Left ventricle myocardium superior (tissue), 1 donor: ENCODE measurements at places on chromosomes 5 and 9. TPM values are rescaled to one million over a fixed set of nuclear protein-coding genes. Genes with fewer than 3 reads are reported as not detected.

DNA sequence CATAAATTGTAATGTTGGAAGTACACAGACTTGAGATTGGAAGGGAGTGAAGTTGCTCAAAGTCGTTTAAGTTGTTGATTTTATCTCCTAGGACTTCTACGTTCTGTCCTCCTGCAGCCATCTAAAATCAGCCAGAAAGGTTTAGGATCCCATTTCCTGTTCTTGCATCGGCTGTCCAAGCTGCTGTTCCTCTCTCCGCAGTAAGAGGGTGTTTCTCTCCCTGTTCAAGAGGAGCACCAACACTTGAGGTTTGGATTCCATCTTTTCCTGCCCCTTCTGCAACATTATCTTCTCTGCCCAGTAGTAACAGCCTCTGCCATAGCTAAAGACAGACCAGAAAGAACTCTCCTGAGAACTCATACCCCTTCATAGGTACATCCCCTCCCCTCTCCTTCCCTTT lies 373.4 kb downstream of the GADD45G start:
- DNase-seq, result no peak

DNA sequence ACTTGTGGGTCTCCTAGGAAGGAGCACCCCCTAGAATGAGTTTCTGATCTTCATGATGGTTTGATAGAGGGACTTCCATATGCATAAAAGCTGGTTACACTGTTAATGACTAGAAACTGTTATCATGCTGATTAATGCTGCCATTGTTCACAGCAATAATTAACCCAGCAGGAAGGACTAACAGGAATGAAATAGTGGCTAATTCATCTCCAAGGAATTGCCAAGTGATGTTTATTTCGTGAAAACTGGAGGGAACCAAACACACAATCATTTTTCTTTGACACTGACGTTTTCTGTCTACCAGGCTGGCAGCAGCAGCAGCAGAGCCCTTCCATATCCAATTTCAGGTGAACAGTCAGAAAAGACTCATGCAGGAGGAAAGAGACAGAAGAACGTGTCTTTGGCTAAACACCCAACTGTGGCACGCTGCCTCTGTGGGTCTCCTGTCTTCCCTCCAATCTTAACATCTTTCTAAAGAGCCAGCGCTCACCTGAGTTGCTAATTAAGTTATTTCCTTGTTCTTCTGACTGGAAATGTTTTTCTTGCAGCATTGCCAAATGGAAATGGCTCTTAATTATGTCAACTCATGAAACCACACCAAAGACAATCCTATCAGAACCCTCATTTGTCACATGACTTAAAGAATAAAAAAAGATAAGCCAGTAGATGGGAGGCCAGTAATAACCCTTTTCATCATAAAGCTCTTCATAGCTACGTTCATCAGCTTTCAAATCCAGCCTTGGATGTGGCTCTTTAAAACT lies 181.5 kb downstream of the SLIT3 start:
- DNase-seq, result no peak

DNA sequence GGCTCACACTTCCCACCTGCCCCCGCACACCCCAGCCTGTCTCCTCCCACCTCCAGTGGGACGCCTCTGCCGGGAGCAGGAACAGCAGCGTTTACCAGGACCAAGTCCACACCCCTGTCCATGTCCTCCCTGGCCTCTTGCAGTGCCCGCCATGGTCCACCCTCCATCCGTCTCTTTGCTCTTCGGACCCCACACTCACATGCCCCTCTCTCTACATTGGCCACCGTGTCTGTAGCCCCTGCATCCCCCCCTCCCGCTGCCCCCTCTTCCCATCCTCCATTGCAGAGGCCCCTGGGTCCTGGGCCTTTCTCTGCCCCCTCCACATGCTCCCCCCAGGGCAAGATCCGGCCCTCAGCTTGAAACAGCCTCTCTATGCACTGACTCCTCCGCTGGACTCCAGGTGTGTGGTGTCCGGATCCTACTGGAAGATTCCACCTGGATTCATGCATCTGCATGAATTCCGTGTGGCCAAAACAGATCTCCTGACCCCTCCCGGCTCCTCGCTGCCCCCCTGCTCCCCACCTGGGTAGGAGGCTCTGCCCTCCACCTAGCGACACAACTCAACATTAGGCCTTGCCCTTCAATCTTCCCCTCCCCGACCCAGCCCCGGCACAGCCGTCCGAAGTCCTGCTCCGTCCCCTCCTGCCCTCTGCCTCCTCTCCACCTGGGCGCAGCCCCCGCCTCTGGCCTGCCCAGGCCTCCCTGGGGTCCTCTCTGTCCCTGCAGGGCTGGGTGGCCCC lies 168.5 kb downstream of the OLFM1 start:
- peak; percentile 14 for DNase-seq

- no peak for DNase-seq
Measured at GRCh38 chr9:137834846-137835546, 42.6 kb upstream of the CACNA1B start.

DNA sequence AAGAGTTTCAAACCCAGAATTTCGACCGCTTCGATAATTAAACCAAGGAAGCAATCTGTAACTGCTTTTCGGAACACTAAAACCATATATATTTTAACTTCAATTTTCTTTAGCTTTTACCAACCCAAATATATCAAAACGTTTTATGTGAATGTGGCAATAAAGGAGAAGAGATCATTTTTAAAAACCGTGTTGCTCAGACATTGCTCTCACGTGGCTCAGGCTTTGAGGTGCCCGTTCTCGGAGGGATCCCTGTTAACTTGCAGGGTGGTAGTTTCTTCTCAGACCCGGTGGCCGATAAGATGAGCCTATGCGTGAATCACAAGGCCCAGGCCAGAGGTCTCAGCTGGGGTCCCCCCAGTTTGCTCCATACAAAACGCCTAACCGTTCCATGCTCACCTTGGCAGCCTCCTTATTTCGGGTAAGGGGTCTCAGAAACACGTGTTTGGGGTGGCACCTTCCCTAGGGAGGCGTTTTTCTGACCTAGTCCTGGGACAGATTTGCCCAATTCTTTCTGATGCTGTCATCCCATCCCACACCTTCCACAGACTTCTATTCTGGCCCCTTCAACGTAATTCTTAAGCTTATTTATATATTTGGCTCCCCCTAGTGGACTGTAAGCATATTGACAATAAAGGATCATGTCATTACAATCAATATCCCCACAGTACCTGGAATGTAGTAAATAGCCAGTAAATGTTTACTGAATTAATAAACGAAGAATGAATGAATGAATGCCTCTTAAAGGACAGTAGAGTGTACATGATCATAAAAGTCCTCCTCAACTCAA lies 48.1 kb downstream of the THBS4 start:
- DNase-seq, result no peak

GRCh38 chr9:101477214-101477613 lies 41.6 kb upstream of the ALDOB start:
- no peak for DNase-seq

GRCh38 chr9:12194731-12195130 lies 498.5 kb upstream of the TYRP1 start:
- DNase-seq, result no peak

DNA sequence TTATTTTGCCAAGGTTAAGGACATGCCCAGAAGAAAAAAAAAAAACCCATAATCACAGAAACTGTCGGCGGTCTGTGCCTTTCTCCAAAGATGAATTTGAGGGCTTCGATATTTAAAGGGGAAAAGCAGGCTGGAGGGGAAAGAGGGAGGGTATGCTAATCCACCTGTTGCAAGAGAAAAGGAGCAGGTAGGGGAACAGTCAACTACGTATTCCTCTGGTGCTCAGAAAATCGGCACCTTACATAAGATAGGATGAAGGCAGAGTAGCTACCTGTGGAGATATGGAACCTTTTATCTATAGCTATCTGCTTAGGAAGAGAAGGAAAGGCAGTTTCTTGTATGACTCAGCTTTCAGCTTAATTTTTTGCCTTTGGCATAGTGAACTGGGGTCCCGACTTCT lies 77.7 kb downstream of the PTCD2 start:
- no peak for DNase-seq

DNA sequence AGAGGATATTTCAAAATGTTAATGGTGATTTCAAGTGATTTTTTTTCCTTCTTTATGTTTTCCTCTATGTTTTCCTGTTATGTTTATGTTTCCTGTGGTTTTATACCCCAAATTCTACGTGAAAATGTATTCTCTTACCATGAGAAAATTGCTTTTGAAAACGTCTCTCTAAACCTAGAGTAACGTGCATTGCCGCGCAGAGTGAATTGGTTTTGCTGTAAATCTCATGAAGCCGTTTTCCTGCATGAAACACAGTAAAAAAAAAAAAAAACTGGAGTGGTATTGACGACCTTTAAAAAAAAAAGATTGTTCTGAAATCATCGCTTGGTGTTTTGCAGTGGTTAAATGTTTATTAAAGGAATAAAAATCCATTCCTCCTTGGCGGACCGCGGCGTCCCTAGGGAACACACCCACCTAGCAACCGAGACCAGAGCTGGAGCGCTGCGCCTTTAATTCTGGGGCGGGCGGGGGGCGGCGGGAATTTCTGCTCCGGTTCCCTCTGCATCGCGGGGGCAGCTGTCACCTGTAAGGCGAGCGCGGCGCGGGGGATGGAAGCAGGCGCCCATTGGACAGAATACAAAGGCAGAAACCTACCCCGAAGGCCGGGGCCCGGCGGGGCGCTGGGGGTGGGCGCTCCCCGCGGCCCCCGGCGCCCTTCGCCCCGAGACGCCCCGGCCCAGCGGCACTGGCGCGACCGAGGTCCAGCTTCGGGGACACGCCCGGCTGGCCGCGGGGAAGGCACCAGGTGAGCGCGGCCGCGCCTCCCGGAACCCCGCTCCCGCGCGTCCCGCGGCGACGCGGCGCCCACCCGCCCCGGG lies at the start of gene SOWAHA:
SOWAHA (plus strand) TSS at position 522 of the 818 bp plus-strand sequence. CDS start 320 bp downstream, outside the sequence.
- no peak for DNase-seq

DNA sequence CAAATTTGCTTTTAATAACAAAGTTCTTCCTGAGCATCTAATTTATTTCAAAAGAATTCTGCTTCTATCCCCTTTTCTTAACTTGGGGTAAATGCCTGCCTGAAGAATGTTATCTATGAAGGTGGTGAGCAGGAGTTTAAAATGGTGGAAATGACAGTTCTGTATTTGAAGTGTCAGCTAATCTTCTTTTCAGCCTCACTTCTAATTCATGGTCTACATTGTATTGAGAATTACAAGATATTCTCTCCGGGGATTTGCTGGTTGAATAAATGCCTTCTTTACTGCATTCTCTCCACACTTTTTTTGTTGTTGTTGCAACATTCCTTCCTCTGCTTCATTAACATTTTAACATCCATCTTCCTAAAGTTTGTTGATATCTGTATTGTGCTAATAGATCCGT lies 143.1 kb upstream of the GRIN3A start:
- DNase-seq, result no peak

GRCh38 chr5:123151227-123151909 lies 62.3 kb downstream of the PRDM6 start:
- DNase-seq, result no peak

DDX41 gene
- 29.8 TPM for total RNA-seq

WNT8A gene
- not detected for total RNA-seq

GRCh38 chr5:8034852-8035251 lies 165.9 kb downstream of the MTRR start:
- DNase-seq, result no peak

DNA sequence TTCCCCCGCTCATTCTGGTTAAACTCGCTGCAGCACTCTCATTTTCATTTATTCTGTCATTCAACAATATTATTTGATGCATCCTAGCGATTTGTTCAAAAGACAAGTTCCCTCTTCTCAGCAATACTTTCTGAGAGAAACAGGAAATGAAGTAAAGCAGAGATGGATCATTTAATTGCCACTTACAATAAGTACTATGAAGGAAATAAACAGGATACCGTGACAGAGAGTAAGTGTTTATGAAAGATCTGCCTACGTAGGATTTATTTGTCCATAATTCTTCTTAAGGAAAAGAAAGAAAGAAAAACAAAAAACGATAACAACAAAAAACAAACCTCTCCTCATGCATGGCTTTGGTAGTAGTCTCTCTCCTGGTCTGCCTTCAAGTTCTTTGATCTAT lies 406.8 kb upstream of the ZNF608 start:
- DNase-seq, result no peak

DNA sequence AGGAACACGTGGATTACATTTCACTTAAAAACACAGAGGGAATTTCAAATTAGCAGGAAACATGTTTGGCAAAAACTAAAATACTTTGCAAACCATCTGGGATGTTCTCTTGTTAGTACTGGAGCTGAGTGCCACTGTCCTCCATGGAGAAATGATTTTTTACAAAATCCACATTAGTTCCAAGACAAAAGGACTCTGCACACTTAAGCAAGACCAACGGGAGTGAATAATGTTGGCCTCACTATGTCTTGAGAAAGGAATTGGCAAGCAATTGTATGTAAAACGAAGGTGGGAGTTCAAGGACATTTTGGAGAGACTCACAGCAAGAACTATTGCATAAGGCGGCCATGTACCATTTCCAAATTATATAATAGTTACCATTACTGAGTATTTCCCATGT lies 547.5 kb downstream of the EBF1 start:
- DNase-seq, result no peak

ZFP37 gene
- 0.82 TPM for total RNA-seq

DNA sequence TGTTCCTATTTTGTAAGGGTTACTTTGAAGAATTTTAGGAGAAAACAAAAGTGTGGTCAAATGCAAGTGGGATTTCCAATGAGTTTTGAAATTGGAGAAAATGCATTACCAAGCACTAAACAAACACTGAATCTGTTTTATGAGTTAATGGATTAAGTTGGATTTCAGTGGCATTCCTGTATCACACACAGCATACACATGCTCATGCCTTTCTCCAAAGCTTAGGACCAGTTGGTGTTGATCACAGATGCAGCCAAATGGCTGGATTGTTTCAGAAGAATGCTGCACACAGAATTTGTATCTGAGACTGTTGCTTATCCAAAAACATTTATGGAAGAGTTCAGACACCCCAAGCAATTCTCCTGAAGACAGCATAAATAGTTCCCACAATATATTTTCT lies 611.1 kb downstream of the ACTL7B start:
- DNase-seq, result no peak

C9orf40 gene
- total RNA-seq, result 2.3 TPM

DNA sequence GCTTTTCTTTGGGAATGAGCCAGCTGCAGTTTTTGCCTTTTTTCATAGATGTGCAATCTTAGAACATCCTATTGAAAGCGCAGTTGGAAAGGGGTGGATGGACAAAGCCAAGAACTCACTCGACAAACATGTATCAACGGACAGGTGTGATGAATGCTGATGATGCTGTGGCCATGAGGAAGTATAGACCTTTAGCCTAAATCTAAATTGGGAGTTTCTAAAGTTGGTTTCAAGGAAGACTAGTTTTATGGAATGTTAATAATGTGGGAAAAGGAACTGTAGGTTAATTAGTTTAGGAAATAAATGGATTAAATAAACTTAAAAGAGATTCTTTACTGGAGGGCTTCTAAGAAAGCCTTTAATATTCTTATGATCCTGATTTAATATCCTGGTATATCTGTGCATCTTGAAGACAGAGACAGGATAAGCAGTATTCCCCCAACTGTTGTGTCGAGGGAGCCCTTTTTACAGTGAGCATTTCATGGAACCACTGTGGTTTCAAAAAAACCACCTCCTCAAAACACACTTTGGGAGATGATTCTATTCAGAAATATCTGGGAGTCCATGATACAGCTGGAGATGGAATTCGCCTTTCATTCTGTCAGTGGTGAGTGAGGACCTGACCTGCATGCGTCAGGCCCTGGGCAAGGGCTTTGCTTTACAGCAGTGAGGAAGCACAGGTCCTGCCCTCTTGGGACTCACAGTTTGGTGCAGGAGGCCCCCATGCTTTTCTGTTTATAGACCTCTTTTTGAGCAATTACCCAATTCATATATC lies 82.6 kb downstream of the AOPEP start:
- no peak for DNase-seq

LMX1B gene
- 0.74 TPM for total RNA-seq

GRCh38 chr5:116453988-116454411 lies 120.6 kb downstream of the SEMA6A start:
- DNase-seq, result no peak
